Inflammatory macrophage treated with lipopolysaccharide for 1 hour (primary cell): ENCODE measurements at places on chromosomes 2 and 18.

DNA sequence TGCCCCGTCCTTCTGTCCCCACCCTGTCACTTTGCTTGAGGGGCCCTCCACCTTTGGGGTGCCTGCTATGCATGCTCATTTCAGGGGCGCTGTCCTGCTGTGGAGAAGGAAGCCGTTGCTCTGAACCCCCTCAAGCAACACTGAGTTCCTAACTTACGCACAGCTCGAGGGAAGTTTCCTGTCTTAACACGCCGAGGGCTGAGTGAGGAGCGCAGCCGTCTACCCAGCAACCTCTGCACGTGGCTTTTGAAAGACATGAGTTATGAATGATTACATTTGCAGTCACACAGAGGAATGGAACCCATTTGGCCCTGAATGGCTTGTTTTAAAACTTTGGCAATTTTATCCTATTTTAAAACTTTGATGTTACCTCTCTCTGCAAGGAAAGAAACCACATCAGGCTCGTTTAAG is 14.0 kb downstream of the RAMP1 start:
- no peak for DNase-seq

DNA sequence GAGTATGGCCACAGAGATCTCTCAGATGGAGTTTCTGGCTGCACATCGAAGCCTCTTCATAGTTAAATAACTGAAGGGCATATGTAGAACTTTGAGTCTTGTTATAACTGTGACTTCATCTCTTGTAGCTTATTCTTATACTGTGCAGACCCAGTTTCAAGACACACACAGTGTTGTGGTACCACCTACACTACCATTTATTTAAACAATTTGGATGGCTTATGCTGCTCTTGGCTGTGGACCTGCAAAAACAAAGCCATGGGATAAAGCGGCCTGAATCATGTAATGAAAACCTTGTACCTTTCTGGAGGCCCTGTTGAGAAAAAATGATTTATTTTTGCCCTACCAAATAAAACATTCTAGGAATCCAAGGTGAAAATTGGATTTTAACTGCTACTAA is 262.8 kb upstream of the RASGRP3 start:
- DNase-seq, result no peak

- DNase-seq, result no peak
Observed at GRCh38 chr18:8367217-8367988, 241.8 kb upstream of the RAB12 start.

GRCh38 chr2:78977661-78978145 is 47.8 kb upstream of the REG3G start:
- DNase-seq, result peak; percentile 70

GRCh38 chr18:24991141-24992060 is 360.6 kb downstream of the ZNF521 start:
- no peak for DNase-seq

DNA sequence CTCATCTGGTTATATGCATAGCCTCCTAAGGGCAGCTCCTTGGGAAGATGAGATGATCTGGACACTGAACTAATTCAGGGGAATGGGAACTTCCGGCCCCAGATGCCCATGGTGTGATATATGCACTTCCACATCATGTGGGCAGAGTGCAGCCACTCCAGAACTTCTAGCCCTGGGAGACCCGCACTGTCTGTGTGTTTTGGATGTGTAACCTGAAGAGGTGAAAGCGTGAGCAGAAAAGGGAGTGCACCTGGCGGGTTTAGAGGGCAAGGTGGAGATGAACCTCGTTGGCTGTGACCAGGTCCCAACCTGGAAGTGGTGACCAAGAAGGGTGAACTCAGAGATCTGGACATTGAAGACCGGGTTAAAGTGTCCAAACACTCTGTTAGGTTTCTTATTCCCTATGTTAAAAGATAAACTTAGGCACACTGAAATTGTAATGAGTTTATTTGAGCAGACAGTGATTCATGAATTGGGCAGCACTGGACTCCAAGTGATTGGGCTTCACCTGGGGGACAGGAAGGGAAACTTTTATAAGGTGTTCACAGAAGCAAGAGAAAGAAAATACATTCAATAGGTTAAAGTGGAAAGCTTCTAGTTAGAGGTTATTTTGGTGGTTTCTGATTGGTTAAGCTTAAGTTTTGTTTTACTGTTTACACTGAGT is 296.2 kb upstream of the SKOR2 start:
- DNase-seq, result no peak

GRCh38 chr2:208274748-208275147 is 8.7 kb downstream of the PIKFYVE start:
- DNase-seq, result no peak

DNA sequence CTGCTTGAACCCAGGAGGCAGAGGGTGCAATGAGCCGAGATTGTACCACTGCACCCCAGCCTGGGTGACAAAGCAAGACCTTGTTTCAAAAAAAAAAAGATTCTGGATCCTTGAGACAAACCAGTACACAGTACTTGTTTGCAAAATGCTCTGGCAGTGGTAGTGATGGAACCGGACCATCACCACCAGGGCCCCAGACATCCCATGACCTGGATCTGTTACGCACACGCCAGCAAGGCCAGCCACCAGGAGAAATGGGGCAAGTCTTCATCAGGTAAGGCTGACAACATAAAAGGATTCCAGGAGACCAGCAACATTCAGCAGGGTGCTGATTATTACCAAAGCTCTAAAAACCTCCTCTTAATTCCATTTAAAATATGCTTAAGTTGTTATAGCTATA is 35.5 kb downstream of the TBC1D8 start:
- DNase-seq, result no peak
